AG08396 (cell line): ENCODE measurements at places on chromosomes 3 and 15.

GRCh38 chr3:64578062-64578770 is 109.6 kb downstream of the ADAMTS9 start:
- no peak for DNase-seq

DNA sequence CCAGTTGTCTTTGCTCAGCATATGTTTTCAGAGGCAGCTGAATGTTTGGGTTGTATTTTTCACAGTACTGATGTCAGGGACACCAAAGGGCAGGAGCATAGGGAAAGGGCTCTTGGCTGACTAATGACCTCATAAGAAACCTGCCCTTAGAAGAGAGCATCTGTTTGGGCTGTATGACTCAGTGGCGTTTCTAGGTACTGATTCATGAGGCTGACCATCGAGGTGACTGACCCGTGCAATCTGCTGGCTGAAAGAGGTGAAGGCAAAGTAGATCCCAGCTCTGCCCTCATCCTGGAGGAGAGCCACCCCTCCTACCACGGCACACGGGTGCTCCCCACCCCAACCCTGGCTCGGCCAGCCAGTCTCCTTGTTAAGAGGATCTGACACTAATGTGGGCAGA is 8.3 kb downstream of the LMCD1 start:
- DNase-seq: peak; percentile 77

DNA sequence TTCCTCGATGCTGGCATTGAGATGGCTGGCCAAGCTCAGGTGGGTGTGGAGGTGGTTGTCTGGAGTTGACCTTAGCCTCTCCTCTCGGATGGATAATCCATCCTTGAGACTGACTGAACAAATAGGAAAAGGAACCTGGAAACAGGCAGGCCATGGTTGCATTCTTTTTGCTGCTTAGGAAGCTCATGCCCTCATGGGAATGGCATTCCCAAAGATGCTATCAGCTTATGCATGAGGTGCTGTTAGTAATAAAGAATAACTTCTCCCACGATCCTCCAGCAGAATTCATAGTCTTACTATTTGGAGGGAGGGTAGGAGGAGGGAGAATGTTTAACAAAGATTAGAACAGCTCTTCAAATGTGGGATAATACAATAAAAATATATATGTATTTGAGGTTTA is 303.0 kb upstream of the TPM1 start:
- DNase-seq: peak; percentile 55

GRCh38 chr3:36965440-36965839 is 20.6 kb upstream of the TRANK1 start:
- no peak for DNase-seq

GRCh38 chr15:73602446-73602843 is 30.7 kb downstream of the NPTN start:
- DNase-seq: no peak

GRCh38 chr15:29115093-29115991 is 154.3 kb downstream of the NSMCE3 start:
- peak; percentile 32 for DNase-seq

DNA sequence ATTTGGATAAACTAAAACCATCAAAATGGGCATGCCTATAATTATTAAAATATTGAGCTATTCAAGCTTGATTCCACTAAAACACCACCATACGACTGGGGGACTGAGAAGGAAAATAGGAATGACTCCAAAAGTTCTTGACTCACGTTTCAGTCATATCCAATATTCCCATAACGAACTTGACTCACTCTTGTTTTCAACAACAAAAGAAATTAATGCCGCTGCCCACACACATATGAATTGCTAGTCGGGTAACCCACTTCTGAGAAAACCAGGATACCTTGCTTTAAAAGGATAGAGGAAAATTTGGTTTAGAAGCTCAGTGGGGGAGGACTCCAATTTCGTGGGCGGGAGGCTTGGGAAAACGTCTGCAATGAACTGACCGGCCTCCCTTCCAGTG is 5.2 kb downstream of the HTR3C start:
- no peak for DNase-seq

- no peak for DNase-seq
These were observed 120.2 kb downstream of the ATP10A start for GRCh38 chr15:25742776-25743547.

GRCh38 chr3:150049317-150049716 is 78.6 kb upstream of the PFN2 start:
- peak; percentile 40 for DNase-seq

- DNase-seq: no peak
These were observed 732 bp upstream of the GCSAM start for GRCh38 chr3:112133626-112134334.

GRCh38 chr3:76888856-76889255 is 151.0 kb upstream of the ROBO2 start:
- DNase-seq: no peak

GRCh38 chr15:31893780-31894179 is 136.5 kb upstream of the CHRNA7 start:
- no peak for DNase-seq
